Fibroblast of skin of left quadriceps (primary cell): ENCODE measurements at places on chromosomes 1 and 21.

DNA sequence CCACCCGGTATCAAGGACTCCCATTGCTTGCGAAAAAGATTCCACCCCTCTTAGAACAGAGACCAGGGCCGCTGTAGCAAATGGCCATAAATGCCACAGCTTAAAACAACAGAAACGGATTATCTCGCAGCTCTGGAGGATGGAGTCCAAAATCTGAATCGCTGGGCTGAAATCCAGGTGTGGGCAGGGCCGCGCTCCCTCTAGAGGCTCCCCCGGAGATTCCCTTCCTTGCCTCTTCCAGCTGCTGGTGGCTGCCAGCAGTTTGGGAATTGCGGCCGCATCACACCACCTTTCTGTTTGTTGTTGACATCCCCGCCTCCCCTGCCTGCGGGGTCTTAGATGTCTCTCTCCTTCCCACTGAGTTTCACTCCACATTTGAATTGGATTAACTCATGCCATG lies 15.6 kb downstream of the PDE9A start:
- DNase-seq = no peak

- DNase-seq = no peak
These were observed 56.2 kb downstream of the RUNX1 start for GRCh38 chr21:34992736-34993398.

GRCh38 chr21:46063227-46063626 lies 34.7 kb upstream of the COL6A2 start:
- no peak for DNase-seq

DNA sequence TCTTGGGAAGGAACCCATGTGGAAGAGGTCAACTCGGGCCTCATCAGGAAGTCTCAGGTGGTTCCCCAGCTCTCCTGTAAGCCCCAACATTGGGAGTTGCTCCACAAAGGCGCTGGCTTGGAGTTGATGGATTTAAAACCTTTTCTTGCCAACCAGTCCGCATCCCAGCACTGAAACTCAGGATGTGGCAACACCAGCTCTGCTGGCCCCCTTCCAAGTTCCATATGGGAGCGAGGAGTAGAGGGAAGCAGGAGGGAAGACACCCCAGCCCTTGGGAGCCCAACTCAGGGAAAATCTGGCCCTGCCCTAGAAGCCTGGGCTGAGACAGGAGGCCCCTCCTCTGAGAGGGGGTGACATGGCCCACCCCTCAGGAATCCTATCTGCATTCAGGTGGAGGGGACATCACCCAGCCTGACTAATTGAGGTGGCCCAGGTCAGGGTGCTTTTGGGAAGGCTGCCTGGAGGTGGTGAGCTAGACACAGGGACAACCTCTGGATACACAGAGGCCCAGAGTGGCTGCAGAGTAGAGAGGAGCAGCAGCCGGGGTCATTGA lies 33.1 kb upstream of the DMBX1 start:
- peak; percentile 12 for DNase-seq

GRCh38 chr1:42336978-42337377 lies 1.9 kb upstream of the FOXJ3 start:
- DNase-seq = no peak

- peak; percentile 68 for DNase-seq
These were observed 50.0 kb downstream of the TBCE start for GRCh38 chr1:235417086-235417697.

- DNase-seq = no peak
These were observed 178.0 kb upstream of the DPT start for GRCh38 chr1:168907053-168907452.

DNA sequence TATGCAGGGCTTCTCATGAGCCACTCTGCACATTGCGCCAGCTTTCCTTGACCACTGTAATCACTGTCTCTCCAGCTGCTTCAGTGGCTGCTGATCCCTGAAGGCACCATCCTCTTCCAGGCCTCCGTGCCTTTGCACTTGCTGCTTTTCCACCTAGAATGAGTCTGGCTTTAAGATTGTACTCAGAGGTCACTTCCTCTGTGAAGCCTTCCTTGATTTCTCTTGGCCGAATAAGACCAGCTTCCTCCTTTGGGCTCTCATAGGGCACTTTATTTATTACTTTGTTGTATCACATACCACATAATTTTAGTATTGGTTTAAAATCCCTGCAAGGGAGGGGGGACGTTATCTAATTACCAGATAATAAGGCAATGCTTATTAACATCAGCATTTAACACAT lies 10.6 kb downstream of the CACNA1E start:
- DNase-seq = no peak

- no peak for DNase-seq
These were observed 2.4 kb downstream of the ECHDC2 start for GRCh38 chr1:52919051-52919722.

GRCh38 chr1:110088739-110089316 lies 18.4 kb upstream of the ALX3 start:
- DNase-seq = no peak

GRCh38 chr1:41764656-41765055 lies 154.1 kb downstream of the HIVEP3 start:
- DNase-seq = no peak

- DNase-seq = no peak
These were observed 21.2 kb downstream of the ARID1A start for GRCh38 chr1:26717017-26717491.
